GM10248 (cell line): ENCODE measurements at places on chromosomes 7 and 10.

DNA sequence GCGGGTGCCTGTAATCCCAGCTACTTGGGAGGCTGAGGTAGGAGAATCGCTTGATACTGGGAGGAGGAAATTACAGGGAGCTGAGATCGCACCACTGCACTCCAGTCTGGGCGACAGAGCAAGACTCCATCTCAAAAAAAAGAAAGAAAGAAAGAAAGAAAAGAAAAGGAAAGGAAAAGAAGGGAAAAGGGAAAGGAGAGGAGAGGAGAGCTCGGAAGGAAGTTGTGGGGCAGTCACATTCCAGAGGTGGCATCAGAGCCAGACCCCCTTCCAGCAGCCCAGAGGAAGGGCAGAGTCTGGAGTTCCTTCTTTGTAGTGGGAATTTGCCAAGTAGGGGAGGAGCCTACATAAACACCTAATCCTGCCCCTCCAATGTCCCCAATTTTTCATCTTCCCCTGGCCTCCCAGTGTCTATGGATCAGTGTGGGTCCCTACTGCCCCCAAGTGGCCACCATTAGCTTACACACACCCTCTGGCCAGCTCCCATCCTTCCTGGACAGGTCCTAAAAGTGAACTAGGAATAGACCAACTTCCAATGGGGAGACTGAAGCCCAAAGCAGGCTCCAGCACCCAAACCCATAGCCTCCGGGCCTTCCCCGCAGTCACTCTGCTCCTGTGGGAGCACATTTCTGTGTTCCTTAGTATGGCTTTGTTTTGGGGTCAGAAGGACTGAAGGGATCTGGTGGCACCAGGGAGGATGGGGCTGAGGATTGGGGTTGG, 39.6 kb upstream of the HSPB1 start:
- peak; percentile 61 for DNase-seq

- DNase-seq, result no peak
Observed at GRCh38 chr7:126948664-126949063, 304.1 kb downstream of the GRM8 start.

GRCh38 chr7:85765698-85766298, 578.9 kb upstream of the SEMA3D start:
- DNase-seq, result no peak

DNA sequence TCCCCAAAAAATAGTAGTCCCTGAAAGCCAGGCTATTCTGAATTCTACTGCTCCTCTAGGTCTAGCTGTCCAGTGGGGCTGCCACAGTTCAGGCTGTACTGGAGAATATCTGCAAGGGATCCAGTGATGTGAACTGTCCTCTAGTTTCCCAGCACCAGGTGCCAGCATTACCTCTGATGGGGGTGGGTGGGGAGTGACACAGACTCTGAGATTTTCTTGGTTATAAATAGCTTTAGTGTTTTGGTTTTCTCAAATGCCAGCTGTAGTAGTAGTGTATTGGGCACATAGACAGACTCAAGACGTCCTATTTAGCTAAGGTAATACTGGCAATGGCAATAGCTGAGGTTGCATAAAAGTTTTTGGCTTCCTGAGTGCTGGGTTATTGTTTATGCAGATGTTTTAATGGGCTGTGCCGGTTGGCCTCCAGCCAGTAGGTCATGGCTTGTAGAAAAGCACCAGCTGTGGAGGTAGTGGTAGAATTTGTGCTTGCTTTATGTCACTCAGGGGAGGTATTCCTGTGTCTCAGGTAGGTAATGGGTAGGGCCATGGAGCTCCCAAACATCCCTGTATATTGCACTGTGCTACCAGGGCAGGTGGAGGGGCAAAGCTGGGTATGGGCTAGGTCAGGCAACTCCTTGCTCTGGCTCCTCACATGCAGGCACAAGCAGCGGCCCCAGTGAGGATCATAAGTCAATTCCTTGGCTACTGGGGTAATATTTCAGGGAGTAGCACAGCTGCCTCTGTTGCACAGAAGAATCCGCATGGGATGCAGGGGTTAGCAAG, 338.7 kb upstream of the LRRTM3 start:
- DNase-seq, result no peak

- no peak for DNase-seq
Observed at GRCh38 chr10:86636311-86636710, 18.0 kb upstream of the OPN4 start.

DNA sequence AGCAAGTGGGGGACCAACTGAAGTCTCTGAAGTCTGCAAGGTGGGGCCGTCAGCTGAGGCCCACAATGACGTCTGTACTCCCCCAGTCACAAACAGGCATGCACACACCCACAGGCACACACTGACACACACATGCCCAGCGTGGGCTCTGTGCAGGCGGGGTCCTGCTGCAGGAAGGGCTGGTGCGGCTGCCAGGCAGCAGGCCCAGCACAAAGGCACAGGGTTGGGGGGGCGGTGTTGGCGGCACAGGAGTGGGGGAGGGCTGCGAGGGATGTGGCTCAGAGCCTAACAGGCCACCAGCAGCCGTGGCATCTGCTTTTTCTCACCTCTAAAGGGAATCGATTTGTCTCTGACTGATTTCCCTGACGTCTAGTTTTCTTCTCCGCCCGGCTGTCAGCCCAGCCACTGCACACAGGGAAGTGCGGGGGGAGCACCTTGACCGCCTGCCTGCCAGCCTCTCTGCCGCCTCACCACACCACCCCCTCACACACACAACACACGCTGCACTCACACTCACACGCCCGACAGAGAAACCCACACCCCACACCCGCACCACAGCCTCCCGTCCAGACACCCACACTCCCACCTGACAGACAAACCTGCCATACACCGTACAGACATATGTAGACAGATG, 43.5 kb upstream of the ZMIZ1 start:
- DNase-seq, result no peak

DNA sequence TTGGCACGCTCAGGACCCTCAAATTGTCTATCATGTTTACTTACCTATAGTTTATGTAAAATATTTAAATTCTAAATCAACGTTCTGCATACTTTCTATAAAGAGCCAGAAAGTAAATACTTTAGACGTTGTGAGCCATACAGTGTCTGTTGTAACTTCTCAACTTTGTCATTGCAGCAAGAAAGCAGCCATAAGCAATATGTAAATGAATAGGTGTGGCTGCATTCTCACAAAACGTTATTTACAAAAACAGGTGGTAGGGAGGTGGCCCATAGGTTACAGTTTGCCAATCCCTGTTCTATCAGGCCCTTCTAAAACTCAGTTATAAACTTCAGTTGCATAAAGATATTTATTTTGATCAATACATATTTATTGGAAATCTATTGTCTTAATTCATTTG, 12.1 kb upstream of the NPY start:
- DNase-seq, result no peak
